ENCODE measurements at places on chromosomes 5 and 9. TPM values are rescaled to one million over a fixed set of nuclear protein-coding genes. Genes with fewer than 3 reads are reported as not detected.

ESM1 gene
- not detected for polyA plus RNA-seq

DNA sequence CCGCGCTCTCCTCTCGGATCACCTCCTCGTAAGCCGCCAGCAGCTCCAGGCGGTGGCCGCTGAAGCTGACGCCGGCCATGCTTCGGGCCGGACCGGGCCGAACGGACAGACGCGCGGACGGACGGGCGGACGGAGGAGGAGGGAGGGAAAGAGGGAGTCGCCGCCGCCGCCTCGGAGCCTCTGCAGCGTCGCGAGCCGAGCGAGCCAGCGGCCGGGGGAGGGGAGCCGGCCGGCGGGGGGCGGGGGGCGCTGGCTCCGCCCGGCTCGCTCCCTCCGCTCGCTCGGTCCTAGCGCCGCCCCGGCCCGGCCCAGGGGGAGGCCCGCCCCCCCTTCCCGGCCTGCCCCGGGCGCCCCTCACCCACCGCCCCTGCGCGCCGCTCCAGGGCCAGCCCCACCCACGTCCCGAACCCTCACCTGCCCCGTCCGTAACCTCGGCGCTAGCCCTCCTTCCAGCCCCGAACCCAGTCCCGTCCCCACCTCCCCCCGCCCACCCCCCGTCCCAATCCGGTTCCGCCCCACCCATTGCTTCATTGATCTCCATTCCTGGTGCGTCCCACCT is at the start of gene DBN1:
Gene DBN1 (minus strand): TSS at position 192 of the 559 bp plus-strand sequence. CDS start 113 bp downstream, at position 79.
- no peak for DNase-seq

- DNase-seq = no peak
Measured at GRCh38 chr5:66660396-66660795, 64.2 kb downstream of the MAST4 start.

DNA sequence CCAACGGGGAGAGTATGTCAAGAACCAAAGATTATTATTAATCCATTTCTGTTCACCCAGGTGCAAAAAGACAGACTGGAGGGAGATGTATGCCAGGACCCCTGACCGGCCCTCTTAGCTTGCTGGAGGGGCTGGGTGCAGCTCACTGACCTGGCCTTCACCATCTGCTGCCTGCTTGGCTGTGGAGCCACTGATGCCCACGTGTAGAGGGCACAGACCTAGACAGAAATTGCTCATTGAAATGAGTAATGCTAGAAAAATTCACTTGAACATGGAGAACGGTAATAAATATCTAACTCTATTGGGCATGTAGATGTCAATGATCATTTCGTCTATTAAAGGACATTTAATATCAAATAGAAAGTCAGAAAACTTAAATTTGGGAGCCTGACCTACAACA is 58.8 kb upstream of the ERCC6L2 start:
- no peak for DNase-seq

Data from naive B cell (primary cell).